ENCODE measurements at places on chromosomes 11 and 22.

DNA sequence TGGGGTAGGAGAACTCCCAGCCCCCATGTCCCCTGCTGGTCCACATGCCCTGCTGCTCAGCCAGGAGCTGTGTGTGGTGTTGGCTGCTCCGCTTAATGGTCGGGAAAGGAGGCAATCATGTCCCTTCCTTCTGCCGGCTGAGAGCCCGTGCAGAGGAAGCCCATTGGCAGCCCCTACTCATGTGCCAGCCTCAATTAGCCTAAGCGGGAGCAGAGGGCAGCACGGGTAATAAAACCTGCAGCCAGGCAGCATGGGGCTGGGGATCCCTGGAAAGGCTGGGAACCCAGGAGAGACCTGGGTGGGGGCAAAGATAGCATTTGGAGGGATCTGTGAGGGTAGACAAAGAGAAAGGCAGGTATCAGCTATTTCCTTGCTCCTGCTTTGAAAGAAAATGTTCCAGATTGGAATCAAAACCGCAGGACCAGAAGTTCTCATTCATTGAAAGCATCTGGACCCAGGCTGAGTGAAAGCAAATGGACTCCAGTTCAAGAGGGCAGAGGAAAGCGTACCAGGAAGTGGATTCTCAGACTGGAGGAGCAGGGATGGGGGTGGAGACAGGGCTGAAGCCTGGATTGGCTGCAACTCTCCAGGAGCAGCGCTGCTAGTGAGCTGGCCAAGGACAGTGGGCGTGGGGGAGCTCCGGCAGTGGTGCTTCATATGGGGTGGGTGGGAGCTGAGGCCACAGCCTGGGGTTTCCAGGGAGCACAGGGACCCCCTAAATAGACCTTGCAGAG lies 103.4 kb upstream of the NECTIN1 start:
- no peak for DNase-seq

- no peak for DNase-seq
Observed at GRCh38 chr22:45358127-45358526, 48.4 kb downstream of the FAM118A start.

DNA sequence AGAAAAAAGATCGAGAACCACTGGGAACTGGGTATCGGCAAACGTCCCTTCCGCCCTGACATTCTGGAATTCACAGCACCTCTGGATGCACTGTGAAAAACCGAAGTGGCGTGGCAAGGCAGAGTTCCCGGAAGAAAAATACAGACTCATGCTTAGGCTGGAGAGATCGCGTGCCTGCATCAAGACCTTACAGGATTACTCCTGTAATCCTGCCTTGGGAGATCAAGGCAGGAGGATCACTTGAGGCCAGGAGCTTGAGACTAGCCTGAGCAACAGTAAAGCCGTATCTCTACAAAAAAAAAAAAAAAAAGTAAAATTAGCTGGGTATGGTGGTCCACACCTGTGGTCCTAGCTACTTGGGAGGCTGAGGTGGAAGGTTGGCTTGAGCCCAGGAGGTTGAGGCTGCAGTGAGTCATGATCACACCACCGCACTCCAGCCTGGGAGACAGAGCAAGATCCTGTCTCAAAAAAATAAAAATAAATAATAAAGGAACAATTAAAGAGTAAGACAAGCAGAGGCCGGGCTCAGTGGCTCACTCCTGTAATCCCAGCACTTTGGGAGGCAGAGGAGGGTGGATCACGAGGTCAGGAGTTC lies 19.9 kb upstream of the TEF start:
- no peak for DNase-seq

DNA sequence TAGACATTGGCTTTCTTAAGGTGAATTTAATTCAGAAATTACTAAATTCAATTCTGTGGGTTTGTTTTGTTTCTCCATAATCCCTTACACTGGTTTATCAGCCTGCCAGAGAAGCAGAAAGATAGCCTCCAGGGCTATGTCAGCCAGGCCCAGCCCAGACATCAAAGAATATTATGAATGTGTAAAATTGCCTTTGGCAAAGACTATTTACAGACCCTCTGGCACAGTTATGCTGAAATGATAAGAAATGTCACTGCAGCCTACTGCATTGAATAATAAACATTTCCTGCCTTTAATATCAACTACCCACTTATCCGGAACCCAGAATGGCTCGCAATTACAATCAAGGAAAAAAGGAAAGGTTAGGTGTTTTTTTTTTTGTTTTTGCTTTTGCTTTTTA lies 562.5 kb upstream of the LRRC4C start:
- no peak for DNase-seq

- DNase-seq: no peak
Observed at GRCh38 chr11:72350752-72351151, 83.6 kb downstream of the CLPB start.

DNA sequence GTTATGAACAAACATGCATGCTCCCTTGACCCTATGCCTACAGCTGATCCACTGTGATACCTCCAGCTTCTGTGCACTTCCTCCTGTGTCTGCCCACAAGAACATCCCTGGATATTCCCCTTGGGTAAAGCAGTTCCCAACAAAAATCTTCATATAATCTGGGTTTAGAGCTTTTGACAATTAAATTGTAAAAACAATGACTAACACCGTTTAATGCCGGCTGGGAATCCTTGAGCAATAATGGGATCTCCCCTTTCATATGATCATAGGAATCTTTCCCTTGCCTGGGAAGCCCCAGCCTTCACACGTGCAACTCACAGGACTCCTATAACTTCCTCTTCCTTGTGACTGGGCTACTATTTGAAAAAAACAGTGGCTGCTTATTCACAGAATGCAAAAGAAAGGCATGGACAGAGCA lies 6.3 kb upstream of the ZC3H12C start:
- no peak for DNase-seq

GRCh38 chr11:10727146-10727851 lies 23.7 kb upstream of the CTR9 start:
- no peak for DNase-seq

- DNase-seq: no peak
Observed at GRCh38 chr11:71268706-71269321, 16.4 kb upstream of the SHANK2 start.

- DNase-seq: peak; percentile 60
Observed at GRCh38 chr11:32893343-32894148, 935 bp downstream of the QSER1 start.

DNA sequence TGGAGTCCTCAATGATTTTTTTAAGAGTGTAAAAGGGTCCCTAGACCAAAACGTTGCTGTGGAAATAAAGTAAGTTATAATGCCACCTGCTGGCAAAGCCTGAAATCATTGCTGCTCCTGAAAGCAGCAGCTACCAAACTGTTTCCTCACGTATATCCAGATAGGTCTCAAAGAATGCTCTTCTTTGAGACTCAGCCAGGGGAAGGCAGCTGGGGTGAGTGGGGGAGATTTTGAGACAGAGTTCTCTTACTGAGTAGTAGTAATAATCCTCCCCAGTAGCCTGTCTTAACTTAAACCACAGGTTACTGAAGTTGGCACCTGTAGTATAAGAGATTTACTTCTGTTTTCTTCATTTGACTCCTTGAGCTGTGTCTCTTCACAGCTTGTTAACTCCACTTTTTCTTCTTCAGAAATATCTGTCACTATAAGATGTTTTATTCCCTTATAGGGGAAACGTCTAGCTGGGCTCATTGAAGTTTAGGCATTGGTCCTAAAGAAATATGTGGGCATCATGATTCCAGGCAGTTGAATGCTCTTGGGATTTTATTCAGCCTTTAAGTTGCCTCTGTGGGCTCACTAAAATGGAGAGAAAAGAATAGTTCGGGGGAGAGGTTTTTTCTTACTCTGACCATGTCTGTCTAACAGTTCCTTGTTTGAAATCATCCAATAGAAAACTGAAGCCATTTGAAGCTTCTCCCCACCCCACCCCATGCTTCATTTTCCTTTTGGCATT lies 77.9 kb downstream of the BTBD10 start:
- DNase-seq: peak; percentile 35

- DNase-seq: no peak
Observed at GRCh38 chr22:20549232-20549841, 41.9 kb downstream of the MED15 start.

DNA sequence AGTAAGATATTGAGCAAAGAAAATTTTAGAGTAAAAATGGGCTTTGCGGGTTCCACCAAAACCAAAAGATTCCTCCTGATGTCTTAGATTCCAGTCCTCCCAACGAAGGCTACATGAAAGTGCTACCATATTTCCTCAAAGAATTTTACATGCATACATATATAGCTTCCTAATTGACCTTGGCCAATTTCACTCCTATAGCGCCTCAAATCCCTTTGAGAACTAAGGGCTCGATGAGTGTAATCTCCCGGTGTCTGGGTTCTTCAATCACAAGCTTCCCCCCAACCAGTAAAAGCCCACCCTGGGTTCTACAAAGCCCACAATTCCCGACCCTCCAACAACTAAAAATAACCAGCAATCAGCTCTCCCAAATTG lies 1.2 kb downstream of the SIK3 start:
- DNase-seq: no peak

GRCh38 chr11:119888119-119888518 lies 159.1 kb upstream of the NECTIN1 start:
- DNase-seq: no peak

DNA sequence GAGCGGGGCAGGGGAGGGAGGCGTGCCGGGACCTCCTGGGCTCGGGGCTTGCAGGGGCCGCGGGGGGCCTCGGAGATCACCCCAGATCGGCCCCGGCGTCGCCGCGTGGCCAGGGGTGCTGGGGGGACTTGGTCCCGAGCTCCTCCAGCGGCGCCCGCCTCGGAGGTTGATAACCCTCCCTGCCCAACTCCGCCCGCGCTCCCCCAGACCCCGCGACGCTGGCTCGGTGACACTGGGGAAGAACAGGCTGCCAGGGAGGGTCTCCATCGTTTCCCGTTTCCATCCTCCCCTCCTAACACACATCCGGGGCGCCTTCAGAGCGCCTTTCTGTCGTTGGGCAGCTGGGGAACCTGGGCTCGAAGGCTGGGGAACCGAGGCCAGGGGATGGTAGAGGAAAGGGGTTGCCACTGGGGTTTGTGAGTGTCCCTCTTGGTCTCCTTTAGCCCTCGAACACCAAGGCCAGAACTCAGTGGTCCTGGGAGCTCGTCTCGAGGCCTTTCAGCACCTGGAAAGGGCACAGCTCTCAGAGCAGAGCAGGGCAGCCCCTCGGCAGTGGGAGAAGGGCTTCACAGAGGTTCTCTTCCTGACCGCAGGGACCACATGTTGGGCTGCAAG lies 431 bp downstream of the SLC37A2 start:
- DNase-seq: no peak

DNA sequence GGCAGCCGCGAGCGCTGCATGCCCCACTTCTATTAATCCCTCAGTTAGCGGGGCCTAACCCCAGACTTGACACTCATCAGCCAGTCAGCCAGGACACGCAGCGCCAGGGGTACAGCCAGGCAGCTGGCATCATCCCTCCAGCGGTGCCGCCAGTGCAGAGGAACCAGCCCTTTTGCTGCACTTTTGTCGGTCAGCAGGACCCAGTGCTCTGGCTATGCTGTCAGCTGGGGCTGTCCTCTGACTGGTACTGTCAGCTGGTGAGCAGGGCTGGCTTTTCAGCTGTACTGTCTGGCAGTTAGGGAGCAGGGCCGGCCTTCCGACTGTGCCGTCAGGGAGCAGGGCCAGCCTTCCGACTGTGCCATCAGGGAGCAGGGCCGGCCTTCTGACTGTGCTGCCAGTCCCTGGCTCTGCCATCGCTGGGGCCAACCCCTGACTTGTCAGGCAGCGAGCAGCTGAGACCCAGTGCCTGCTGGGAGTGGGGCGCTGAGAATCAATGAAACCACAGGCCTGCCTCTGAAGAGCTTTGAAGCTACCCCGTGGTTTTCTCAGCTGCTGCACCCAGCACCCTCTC lies 115.4 kb downstream of the KIAA1671 start:
- DNase-seq: no peak

DNA sequence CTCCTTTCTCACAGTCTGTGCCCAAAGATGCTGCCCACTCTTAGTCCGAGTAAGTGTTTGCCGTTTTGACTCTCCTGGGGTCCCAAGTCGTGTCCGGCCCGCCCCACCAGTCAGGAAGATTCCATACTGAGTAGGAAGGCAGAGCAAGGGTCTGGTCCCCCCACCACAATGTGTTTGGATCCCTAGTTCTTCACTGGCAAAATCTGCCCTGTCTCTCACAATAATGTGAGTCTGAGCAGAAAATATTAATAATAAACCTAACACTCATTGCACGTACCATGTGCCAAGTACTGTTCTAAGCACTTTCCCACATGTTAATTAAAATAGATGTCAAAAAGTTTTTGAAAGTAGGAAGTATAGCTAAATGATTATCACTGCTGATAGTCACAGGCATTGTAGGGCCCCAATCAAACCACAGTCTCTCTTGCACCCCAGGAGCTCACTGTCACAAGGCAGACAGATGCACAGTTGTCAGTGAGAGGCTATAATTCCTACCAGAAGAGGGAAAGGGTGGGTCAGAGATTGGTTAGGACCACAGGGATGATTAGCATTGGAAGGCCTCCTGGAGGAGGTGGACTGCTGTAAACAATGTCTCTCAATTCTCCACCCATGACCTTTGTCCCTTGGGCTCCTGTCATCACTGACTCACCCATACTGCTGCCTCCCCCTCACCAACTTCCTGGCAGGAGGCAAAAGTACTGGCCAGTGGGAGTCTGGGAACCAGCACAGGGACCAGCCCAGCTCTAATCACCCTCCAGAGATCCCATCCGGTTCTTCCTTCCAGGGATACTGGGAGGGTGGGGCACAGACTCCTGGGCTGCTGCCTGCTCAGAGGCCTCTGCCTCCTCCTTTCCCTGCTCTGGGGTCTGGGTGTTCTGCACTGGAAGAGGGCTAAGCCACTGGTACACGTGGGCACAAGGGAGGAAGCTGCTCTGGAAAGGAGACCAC lies 1.0 kb upstream of the POLD4 start:
- no peak for DNase-seq

DNA sequence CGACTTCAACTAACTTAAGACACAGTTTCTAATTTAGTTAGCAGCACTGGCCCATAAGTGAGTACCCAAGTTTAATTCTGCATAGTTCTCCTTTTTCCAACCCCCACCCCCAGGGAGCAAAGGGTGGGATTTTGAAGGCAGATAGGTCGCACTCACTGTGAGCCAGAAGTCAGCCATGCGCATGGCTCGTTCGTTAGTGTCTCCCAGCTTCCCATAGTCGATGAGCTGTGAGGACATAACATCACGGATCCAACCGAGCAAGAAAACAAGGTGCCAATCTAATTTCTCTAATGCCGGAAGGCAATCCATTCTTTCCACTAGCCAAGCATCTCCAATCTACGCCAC lies 577 bp downstream of the MRPL17 start:
- no peak for DNase-seq

DNA sequence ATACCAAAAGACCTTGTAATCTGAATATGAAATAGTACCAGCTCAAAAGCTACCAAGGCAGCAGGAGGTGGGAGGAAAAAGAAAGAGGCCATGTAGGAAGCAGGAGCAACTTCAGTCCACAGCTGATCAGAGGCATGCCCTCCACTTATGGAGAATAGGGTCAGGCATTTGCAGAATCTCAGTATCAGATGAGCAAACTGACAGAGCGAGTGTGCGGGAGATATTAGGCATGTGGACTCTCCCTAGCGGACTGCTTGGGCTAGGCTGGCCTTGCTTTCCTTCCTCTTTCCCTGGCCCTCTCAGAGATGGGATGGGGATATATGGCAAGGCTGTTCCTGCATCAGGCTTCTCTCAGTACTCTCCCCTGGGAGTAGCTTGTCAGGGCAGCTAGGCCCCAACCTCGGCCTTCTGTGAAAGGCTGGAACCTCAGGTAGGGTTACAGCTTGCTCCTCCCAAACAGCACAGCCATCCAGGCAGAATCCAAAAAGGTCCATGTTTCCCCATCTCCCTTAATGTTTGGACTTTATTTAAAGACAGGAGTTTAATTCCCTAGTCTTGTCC lies 37.0 kb downstream of the ETS1 start:
- DNase-seq: no peak

- DNase-seq: no peak
Observed at GRCh38 chr22:36027579-36027934, 1.1 kb downstream of the RBFOX2 start.
